Non-pigmented ciliary epithelial cell (primary cell): ENCODE measurements at places on chromosomes 1 and 21.
A peak's percentile ranks its signal among the peaks of the same experiment; 100 is the strongest.

DNA sequence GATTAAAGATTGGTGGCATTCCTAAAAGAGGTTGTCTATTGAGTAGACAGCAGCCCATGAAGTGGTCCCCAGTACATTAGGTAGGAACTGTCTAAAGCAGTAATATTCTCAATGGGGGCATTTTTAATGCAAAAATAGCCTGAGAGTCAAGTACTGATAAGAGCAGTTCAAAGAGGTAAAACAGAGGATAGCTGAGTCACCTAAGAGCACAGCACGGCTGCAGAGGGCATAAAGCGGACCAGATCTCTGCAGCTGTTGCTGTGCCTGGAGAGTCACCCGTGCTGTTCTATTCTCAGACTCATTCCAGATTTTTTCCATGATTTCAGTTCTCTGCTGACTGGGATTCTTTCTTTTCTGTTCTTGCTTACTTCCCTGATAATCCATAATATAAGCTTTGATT lies 313.2 kb downstream of the OLFM3 start:
- DNase-seq: no peak

DNA sequence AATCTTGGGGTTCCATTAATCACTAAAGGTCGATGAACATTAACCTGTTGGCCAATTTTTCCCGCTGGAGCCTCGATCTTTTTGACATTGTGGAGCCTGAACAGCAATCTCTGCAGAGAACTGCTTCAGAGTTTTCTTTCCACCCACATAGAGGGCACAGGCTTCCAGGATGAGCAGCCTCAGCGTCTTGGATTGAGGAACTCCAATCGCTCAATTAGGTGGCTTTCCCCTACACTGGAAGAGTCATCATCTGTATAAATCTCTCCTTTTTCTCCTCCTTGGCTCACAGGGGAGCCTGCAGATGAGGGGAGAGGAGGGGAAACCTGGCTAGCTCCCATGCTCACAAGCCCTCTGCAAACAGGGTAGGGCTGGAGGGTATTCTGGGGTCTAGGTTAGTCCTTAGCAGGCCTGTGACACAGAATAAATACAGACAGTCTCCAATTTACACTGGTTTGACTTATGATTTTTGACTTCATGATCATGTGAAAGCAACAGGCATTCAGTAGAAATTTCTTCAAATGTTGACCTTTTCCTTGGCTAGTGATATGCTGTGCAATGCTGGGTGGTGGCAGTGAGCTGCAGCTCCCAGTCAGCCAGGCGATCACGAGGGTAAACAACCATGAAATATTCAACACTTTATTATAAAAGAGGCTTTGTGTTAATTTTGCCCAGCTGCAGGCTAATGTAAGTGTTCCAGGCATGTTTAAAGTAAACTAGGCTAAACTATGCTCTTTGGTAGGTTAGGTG lies 80.8 kb downstream of the PGBD5 start:
- no peak for DNase-seq

GRCh38 chr1:194068446-194069167 lies 882.2 kb upstream of the B3GALT2 start:
- DNase-seq: no peak

GRCh38 chr1:201737352-201738060 lies 91.5 kb upstream of the IPO9 start:
- DNase-seq: peak; percentile 84
